ENCODE measurements at places on chromosomes 2 and 18. TPM values are rescaled to one million over a fixed set of nuclear protein-coding genes. Genes with fewer than 3 reads are reported as not detected.

DNA sequence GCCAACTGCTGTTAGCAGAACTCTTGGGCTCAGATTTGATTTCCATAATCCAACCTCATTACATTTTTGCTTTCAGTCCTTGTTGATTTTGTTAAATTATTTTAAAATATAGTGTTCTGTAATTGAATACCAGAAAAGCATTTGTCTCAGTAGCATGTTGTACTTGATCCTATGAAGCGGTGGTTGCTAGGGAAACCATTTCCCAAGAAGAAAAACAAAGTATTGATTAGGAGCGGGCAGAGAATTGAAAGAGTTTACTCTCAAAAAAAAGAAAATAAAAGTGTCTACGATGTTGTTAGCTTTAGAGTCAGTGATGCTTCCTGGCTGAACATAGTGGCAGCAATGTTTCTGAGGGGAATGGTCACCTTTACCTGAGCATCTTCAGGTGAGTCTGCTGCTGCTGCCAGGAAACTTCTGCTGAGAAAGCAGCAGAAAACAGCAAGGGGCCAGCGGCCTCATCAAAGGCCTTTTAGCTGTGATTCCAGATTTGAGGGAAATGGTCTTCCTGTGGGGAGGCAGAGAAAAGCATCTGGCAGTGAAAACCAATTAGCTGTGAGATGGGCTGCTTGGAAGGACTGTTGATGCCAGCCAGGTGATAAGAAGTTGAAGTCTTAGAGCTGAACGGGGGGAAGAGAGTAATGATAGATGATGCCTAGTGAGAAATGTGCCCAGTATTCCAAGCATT is 37.1 kb downstream of the CRIM1 start:
- DNase-seq: no peak

- DNase-seq: no peak
These were observed 21.3 kb downstream of the SLC66A2 start for GRCh38 chr18:79930020-79930642.

DNA sequence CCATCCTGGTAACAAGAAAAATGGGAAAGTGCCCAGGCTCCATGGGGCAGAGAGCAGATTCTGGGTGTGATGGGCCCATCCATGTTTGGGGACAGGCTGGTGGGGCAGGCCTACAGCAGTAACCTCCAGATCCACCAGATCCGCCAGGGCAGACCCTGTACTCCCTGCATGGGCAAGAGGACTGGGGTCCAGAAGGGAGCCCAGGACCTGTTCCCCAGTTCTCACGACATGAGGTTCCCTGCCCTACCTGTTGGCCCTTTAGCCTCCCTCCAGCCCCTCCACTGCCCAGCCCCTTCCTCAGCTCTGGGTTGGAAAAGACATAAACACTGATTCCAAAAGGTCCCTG is 38.7 kb downstream of the EMX1 start:
- DNase-seq: no peak

DNA sequence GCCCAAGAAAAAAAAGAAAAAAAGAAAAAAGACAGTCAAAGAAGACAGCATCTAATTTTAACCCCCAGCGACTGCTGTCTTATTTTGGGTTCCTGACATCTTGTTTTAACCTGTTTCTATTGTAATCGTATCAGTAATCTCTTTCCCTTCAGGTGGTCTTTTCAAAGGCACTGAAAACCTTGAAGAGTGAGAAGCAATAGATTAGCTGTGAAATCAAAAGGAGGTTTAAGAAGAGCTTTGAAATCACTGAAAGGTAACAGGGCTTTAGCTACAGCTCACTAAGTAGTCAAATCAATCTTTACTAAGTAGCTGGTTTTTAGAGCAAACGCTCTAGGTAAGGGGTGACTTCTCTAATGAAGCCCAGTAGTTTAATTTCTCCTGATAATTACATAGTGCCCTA is 5.4 kb upstream of the TANC1 start:
- DNase-seq: no peak

- DNase-seq: no peak
These were observed 159.3 kb upstream of the SLC8A1 start for GRCh38 chr2:40611196-40611595.

Gene SP5
- total RNA-seq: not detected

Gene DCDC2C
- not detected for total RNA-seq

Gene AQP12B
- not detected for total RNA-seq
